ENCODE measurements at places on chromosomes 5 and 9. TPM values are rescaled to one million over a fixed set of nuclear protein-coding genes. Genes with fewer than 3 reads are reported as not detected.

Gene ENTPD8
- total RNA-seq: 0.34 TPM

Gene DCTN4
- total RNA-seq: 48.0 TPM

GRCh38 chr9:131755541-131756198, 15.8 kb upstream of the RAPGEF1 start:
- DNase-seq: peak; percentile 88

Gene SLC45A2
- 0.09 TPM for total RNA-seq

- no peak for DNase-seq
Measured at GRCh38 chr5:43195670-43196265, 3.7 kb downstream of the NIM1K start.

DNA sequence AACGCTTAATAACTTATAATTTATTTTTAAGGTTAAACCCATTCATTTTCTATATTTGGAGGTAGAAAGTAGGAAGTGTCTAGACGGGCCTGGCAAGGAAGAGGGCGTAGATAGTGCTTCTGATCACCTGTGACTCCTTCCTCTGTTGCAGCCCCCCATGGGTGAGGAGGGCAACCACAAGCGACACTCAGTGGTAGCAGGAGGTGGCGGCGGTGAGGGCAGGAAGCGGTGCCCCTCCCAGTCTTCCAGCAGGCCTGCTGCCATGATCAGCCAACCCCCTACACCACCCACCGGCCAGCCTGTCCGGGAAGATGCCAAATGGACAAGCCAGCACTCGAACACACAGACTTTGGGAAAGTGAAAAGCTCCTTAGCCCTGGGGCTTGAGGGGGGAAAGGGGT, 36.7 kb downstream of the FAXDC2 start:
- no peak for DNase-seq

Data from dermis blood vessel endothelial cell (primary cell).